ENCODE measurements at places on chromosomes 6 and 20.
A peak's percentile ranks its signal among the peaks of the same experiment; 100 is the strongest.

DNA sequence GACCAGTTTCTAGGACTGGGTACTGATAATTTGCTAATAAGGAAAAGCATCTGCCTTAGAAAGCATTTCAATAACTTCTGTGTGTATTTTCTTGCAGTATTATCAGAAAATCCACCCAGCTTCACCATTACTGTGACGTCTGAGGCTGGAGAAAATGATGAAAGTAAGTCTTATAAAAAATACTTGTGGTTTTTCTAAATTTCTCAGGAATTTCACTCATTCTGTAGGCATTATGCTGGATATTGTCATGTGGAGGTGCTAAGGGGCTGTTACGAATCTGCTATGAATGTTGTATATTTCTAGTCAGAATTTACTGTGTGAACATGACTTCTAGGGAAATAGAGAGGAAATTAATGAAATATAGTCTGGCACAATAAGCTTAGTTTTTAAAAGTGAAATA is 8.9 kb downstream of the RWDD1 start:
- DNase-seq, result no peak

DNA sequence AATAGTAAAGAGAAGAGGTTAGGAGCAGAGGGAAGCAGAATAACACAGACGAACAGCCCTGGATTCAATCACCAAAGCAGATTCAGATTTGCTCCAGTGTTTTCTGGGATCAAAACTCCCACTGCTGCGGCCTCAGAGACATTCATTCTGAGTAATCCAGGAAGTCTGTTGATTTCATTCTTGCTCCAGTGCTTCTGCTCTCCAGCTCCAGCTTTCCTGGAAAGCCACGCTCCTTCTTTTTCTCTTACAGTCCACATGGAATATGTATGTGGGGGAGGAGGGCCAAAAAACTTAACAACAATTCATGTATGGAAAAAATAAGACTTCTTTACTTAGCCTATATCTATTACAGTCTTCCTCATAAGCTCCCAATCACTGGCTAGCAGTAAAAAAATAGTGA is 26.4 kb upstream of the UST start:
- DNase-seq, result no peak

DNA sequence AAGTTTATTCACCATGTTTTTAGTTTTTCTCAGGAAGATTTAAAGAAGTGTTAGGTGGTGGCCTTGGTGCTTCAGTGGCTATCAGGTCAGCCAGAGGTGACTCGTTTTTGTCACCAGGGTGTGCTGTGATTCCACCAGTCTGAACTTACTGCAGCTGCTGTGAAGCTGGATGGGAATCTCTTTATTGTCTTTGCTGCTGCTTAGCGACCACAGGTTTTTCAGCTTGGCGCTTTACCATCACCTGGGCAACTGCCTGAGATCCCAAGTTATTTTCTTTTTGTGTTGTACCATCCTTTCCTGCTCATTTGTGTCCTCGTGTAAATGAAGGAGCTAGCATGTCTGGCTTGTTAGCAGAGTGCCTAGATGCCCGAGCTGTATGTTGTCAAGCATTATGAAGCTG is 146.9 kb downstream of the MACROD2 start:
- DNase-seq, result peak; percentile 14

DNA sequence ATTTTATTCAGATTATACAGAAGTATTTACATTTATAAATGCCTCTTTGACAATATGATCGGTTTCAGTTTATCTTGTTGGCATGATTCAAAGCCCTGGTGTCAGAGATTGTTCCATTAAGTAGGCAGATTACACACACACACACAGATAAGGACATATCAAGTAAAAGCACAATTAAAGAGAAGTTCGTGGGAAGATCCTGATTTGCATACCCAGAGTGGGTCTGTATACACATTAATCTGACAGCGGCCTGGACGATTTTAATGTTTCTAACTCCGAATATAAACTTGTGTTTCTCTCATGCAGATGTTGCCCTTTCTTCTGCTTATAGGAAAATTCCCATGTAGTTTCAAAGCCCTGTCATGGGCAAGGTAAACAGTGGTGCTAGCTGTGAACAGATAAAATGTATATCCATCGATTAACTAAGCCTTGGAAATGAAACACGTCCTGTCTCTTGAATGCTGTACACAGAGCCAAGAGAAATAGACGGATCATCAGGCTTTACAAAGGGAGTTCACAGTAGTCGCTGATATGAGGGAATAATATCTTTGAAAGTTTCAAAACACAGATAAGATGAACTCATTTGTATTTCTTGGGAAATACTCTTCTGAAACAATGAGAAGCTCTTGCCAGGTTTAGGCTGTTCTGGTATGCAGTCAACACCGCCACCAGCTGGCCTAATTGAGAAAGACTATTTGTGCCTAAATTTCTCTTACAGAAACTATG is 108.2 kb upstream of the GMDS start:
- peak; percentile 41 for DNase-seq

GRCh38 chr6:21949211-21949801 is 347.5 kb downstream of the PRL start:
- no peak for DNase-seq

DNA sequence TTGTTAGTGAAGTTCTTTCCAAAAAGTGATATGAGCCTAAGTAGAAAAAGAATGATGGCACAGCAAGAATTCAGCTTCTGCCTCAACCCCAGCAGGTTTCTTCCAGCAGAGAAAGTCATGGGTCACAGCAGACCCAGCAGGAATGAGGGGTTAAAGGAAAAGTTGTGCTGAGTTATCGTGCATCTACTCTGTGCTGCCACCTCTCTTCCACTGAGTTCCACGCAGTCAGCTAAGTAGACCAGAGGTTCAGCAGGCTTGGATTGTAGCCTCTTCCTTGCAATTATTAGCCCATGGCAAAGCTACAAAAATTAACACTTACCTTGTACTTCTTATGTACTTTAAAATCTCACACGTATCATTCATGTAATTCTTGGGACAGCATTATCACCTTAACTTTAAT is 510.8 kb downstream of the PTPRT start:
- DNase-seq, result no peak

DNA sequence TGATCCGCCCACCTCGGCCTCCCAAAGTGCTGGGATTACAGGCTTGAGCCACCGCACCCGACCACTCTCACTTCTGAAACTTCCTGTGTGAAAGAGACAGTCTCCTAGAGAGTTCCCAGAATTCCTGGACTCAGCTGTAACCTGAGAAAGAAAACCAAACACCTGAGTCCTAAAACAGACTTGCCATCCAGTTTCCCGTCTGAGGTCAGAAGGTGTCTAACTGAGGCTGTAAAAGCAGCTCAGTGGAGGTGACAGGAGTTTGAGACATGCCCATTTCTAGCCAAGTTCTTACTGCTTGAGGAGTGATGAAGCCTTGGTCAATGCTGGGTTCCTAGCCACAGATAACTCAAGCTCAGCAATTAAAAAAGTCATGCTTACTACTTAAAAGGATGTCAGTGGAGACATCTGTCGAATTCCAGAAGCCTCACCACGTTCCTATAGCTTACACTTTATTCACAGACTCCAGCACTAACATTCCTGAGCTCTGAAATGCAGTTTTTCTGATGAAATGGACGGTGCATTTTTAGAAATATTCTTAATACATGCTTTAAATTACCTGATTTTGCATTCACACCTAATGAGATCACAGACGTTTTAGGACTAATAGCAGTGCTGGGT is 6.1 kb downstream of the UQCC2 start:
- DNase-seq, result no peak

GRCh38 chr6:42010909-42011308 is 39.4 kb upstream of the TAF8 start:
- no peak for DNase-seq

- DNase-seq, result no peak
Measured at GRCh38 chr6:163659803-163660202, 245.3 kb downstream of the QKI start.

DNA sequence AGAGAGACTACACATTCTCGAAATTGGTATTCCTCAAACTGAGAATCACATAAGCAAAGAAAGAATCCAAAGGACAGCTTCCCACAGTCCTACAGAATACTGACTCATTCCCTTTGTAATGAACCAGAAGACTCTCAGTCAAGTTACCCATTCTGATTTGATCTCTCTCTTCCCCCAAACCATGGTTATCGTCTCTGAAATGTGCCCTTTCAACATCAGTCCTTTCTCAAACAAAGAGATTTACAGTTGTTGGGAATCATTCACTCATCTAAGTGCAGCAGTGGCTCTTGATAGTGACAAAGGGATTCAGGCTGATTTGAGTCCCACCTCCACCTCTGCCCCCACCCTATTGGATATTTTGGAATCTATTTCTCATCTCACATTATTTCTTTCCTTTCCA is 15.0 kb upstream of the RSPO3 start:
- no peak for DNase-seq

DNA sequence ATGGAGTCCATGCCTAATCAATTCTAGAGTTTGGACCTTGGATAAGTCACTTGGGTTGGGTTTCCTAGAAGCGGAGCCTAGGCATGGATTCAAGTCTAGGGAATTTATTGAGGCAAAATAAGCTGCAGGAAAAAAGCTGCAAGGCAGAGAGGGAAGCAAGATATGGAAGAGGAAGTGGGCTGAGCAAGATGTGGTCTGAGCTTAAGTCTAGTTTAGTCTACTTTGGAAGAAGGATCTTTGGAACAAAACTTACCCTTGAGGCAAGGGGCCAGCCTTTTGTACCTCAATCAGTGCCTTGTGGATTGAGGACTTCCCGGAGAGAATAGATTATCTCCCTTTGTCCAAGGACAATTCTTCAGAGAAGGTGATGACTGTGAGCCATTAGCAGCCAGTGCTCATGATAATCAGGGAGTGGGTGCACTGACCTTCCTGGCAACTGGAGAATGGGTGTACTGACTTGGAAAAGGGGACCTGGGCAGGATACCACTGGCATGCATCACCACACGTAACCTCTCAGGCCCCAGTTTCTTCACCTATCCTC is 10.9 kb downstream of the ZSCAN9 start:
- no peak for DNase-seq

DNA sequence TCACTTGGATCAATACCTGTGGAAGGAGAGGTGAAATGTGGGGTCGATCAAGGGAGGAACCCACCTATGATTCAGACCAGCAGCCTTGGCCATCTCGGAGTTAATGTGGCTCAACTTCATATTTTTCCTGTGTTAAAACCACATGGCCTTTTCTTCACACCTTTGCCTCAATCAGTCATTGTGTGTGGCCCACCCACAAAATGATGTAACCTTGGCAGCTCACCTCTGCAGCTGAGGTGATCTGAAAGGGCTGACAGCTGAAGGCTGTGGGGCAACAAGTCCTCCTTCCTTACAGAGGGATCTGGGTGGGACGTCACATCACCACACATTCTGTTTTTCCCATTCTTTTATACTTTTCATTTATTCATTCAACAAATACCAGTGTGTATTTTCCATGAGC is 357.1 kb upstream of the HSF2 start:
- DNase-seq, result no peak

- DNase-seq, result peak; percentile 14
Measured at GRCh38 chr20:32674362-32674789, 635 bp upstream of the C20orf203 start.

GRCh38 chr6:157510323-157511188 is 129.6 kb downstream of the ZDHHC14 start:
- DNase-seq, result no peak

DNA sequence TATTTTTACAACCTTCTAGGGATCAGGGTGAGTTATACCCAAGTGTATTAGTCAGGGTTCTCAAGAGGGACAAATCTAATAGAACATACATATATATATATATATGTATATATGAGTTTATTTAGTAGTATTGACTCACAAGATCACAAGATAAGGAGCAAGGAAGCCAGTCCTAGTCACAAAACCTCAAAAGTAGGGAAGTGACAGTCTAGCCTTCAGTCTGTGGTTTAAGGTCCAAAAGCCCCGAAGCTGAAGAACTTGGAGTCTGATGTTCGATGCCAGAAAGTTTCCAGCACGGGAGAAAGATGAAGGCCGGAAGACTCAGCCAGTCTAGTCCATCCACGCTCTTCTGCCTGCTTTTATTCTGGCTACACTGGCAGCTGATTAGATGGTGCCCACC is 632.7 kb upstream of the AGPAT4 start:
- DNase-seq, result no peak

DNA sequence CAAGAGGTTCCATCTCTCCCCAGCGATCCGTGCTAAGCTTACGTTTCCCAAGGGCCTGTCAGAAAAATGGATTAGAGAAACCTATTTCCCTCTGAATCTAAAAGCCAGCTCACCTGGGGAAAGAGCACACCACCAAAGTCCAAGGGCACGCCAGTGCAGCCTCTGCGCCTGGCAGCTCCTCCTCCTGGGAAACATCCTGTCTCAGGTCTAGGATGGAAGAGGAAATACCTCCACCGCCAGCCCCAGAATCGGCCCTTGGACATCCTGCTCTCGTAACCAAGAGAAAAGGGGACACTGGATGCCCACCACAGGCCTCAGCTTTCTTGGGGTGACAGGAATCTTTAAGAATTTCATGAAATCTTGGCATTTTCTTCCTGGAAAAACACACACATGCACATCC is 18.7 kb downstream of the RAMACL start:
- DNase-seq, result no peak

DNA sequence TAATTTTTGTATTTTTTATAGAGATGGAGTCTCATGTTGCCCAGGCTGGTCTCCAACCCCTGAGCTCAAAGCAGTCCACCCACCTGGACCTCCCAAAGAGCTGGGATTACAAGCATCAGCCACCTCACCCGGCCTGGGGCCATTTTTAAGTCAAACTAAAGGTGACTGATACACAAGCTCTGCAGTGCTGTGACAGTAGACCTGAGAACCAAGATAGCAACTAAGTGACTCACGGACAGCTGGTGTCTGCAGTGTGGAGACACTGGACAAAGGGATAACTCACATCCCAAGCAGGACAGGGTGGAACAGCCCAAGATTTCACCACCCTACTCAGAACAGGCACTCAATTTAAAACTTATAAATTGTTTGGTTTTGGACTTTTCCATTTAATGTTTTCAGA is 402.5 kb downstream of the CD83 start:
- no peak for DNase-seq

DNA sequence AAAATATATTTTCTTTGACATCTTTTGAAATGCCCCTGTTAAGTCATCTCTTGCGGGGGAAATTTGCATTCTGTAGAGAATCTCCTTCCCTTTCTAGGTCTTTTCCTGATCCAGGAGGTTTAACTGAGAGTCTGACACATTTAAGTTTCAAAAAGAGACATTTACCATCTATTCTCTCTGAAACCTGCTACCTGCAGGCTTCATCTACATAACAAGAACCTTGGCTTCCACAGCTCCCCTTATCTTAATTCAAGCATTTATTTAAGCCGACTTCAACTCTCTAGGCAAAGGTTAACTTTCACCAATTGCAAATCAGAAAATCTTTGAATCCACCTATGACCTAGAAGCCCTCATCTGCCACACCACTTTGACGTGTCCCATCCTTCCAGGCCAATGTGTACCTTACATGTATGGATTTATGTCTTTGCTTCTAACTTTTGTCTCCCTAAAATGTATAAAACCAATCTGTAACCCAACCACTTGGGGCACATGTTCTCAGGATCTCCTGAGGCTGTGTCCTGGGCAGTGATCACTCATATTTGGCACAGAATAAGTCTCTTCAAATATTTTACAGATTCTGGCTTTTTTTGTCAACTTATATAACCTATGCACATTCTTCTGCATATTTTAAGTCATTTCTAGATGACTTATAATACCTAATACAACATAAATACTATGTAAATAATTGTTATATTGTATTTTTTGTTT is 666.7 kb downstream of the UTRN start:
- no peak for DNase-seq
